ENCODE measurements at places on chromosomes 2 and 18.
A peak's percentile ranks its signal among the peaks of the same experiment; 100 is the strongest.

- peak; percentile 39 for DNase-seq
Measured at GRCh38 chr2:45610281-45611019, 617 bp downstream of the SRBD1 start.

- peak; percentile 10 for DNase-seq
Measured at GRCh38 chr18:45437366-45437765, 177.9 kb upstream of the SLC14A2 start.

- no peak for DNase-seq
Measured at GRCh38 chr2:152781175-152781574, 62.8 kb downstream of the ARL6IP6 start.

DNA sequence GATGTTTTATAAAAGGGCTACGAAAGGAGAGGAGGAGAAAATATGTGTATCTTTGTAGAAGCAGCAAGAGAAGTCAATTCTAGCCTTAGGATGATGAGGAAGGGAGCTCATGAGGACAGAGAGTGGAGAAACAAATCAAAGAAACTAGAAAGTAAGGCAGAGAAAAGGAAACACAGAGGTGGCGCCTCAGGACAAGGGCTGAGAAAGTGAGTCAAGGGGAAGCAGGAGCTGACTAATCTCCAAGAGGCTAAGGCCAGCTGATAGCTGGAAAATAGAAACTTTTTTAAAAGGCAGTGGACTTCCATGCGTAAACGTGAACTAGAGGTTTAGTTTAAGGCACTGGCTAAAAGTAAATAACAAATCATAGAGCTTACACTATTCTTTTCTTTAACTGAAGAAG is 173.3 kb downstream of the ANKRD44 start:
- DNase-seq, result no peak

DNA sequence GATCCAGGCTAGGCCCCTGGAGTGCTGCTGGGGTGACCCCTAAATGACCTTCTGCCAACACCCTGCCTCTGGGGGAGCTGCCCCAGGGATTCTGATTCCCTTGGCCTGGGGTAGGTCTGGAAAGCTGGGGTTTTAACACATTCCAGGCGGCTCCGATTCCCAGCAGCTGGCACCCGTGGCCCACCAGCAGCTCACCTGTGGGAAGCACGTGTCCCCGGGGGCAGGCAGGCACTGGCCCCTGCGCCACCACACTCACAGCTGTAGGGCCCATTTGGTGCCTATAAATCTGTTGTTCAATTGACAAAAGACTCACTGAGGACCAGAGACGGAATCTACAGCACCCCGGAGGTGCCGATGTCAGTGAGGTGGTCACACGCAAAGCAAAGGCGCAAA is 4.1 kb upstream of the KLHL30 start:
- DNase-seq, result peak; percentile 41

DNA sequence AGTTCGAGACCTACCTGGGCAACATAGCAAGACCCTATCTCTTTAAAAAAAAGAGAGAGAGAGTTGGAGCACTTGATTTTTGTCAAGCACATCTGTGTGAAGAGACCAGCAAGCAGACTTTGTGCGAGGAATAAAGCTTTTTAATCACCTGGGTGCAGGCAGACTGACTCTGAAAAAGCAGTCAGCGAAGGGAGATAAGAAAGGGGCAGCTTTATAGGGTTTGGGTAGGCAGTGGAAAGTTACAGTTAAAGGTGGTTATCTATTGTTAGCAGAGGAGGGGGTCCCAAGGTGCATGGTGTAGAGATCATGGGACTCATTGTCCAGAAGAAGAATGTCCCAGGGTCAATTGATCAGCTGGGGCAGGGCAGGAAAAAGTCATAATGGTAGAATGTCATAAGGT is 34.4 kb downstream of the NCL start:
- no peak for DNase-seq

GRCh38 chr2:126413079-126413478 is 242.9 kb upstream of the GYPC start:
- DNase-seq, result no peak

DNA sequence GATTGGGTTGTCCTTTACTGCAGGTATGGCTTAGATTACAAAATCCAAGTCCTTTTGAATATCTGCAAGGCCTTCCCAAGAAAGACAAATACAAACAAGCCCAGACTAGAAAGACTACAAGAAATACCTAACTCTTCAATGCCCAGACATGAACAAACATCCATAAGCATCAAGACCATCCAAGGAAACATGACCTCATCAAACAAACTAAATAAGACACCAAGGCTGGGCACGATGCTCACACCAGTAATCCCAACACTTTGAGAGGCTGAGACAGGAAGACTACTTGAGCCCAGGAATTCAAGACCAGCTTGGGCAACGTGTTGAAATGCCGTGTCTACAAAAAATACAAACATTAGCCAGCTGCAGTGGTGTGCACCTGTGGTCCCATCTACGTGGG is 31.7 kb downstream of the MAP4K3 start:
- DNase-seq, result no peak

DNA sequence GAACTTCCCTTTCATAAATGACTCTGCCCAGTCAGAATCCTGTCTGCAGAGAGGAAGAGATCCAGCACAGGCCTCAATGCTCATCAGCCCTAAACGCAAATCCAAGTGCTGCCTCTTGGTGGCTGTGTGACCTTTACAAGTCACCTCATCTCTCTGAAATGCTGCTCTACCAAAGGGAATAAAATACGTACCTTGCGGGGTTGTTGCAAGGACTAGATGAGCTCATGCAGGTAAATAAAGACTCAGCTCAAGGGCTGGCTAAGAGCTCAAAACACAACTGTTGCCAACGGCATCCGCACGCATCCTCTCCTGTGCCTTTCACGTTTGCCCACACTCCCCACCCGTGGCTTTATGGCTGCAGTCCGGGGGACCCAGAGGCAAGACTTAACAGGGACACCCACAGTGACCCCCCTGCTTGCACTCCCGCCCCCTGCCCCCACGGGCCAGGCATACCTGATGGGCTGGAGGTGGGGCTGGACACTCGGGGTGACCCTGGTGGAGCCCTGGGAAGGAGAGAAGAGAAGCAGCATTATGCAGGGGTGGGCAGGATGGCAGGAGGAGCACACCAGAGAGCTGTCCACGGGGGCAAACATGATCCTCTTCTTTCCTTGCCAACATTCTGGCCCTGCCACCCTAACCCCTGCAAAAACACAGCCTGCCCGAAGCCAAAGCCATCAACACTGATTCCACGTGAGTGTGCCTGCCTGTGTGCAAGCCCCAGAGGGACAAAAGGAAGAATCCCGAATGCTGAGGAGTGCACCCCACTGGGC is 102.6 kb downstream of the TNS1 start:
- no peak for DNase-seq

DNA sequence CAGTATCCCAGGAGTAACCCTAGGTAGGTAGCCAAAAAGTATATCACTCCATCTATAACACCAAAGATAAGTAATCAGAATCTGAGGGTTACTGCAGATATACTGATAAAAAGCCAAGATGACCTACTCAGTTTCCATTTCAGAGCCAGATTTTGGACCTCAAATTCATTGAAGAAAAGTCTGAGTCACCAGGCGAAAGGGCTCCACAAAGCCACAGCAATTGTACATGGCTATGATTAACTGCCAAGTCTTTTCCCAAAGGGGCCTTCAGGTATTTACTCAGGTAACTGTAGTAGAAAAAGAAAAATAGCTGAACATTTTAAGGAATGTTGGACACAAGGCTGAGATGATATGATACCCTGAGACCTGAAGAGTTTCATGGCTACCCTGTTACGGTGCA is 75.6 kb upstream of the KCNH7 start:
- no peak for DNase-seq

- no peak for DNase-seq
Measured at GRCh38 chr2:33529771-33530481, 53.5 kb downstream of the RASGRP3 start.

DNA sequence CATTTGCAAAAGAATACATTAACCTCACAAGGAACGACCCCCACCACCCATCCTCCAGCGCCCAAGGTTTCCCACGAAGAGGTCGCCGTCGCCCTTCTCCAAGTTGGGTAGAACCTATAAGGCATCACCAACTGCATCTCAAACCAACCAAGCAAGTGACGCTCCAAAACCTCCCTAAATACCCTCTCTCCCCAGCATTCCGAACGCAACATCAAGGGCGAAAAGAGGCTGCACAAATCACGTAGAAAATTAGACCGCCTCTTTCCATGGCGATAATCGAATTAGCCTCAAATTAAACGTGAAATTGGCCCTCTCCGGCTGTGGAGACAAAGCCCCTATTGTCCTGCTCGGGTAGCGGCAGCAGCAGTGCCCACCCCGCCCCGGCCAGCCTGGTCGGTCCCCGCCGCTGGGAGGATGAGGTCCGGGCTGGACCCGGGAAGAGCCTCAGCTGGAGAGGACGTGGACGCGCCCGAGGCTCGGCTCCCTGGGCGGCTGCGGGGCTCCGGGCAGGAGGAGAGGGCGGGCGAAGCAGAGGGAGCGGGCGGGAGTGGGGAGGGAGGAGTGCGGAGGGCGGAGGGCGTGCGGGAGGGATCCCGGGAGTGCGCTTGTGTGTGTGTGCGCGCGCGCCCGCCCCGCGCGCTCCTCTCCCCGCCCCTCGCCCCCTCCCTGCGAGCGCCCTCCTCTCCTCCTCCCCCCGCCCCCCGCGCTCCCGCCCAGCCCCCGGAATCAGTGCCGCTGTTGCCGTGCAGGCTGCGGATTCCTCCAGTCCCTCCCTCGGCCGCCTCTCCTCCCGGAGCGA is at the start of gene SPTBN1:
TSS of gene SPTBN1 (plus strand) at position 765 of the 799 bp plus-strand sequence. CDS start 70,092 bp downstream, outside the sequence.
- DNase-seq, result peak; percentile 97

GRCh38 chr2:127416506-127417001 is 1.7 kb upstream of the PROC start:
- DNase-seq, result no peak

DNA sequence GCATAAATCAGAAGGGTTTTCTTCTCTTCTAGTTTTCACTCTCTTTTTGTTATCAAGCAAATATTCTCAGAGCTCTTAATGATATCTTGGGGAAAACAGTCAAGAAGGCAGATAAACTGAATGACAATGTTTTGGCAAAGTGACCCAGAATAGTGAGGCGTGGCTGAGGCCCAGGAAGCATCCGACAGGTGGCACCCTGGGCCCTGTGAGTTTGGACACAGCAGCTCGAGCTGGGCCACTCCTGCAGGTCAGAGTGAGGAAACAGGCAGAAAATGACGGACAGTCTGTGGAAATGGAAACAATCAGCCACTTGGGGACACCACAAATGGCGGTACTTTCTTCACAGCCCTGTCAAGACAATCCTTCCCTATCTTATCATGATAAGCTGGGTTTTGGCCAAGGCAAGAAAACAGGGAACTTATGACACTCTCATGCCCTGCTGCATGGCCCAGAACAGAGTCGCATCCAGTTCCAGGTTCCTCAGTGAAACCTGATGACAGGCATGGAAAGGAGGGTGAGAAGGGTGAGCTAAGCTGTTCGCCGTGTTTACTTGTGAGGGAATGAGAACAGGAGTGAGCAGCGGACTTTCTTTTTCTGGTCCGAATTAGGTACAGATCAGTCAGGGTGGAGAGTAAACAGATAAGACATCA is 32.1 kb downstream of the MRPL44 start:
- no peak for DNase-seq

DNA sequence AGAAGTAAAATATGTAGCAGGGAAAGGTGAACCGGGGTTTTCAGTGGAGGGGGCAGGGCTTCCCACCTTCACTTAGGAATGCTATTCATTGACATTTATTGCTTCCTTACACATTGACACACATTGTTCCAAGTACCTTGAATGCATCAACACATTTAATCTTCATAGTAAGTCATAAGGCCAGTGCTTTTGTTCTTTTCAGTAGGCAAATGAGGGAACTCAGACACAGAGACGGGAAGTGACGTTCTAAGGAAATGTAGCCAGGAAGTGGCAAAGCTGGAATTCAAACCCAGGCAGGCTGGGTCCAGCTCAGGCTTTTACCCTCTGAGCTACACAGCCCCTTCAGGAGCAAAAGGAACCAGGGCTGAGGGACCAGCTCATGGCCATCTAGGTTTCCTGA is 20.7 kb downstream of the BMP10 start:
- no peak for DNase-seq

- DNase-seq, result no peak
Measured at GRCh38 chr2:99317161-99317872, 16.3 kb upstream of the LYG1 start.

- DNase-seq, result no peak
Measured at GRCh38 chr18:77571743-77572142, 322.1 kb downstream of the GALR1 start.

DNA sequence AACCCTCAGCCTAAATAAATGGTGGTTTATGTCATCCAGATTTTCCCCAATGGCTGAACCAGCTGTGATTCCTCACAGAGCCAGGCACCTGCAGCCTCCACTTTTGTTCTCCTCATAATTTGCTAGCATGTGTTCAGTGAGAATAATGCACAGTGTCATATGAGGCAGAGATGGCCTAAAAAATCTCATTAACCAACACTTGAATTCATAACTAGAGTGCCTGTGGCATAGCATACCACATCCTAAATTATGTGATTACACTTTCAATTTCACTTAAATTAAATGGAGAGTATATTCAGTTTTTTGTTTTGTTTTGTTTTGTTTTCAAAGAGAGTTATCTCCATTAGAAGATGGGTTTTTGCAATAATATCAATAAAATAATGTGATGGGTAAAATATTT is 488.0 kb downstream of the CBLN2 start:
- DNase-seq, result no peak

- peak; percentile 89 for DNase-seq
Measured at GRCh38 chr18:45324495-45325113, 290.7 kb upstream of the SLC14A2 start.

- no peak for DNase-seq
Measured at GRCh38 chr2:217816396-217816869, 186.4 kb downstream of the TNS1 start.

- no peak for DNase-seq
Measured at GRCh38 chr2:88247531-88247930, 77.4 kb downstream of the THNSL2 start.

Measured in right cardiac atrium (tissue), 5 donors.